Stimulated activated CD4-positive, alpha-beta T cell treated with anti-CD3 and anti-CD28 coated beads, Interleukin-12 subunit alpha, Interleukin-12 subunit beta, amount 100 ng/mL, for 48 hours (primary cell): ENCODE measurements at places on chromosomes 3 and 15.

- no peak for DNase-seq
Observed at GRCh38 chr3:43909149-43909548, 218.4 kb downstream of the ABHD5 start.

DNA sequence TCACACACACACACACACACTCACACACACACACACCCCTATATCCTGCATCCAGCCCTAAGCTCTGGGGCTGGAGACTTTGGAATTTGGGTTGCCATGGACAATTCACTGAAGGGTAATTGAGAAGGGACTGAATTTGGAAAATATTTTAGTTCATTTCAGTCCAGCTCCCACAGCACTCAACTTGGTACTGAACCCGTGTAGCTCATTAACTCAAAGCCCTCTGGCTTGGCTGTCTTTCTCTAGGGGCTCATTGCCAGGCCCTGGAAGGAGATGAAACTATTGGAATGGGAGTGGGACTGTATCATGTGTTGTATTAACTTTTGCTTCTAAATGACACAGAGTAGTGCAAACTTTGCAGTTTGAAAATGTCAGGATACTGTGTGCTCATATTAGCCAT is 157.3 kb downstream of the EPHB1 start:
- no peak for DNase-seq

DNA sequence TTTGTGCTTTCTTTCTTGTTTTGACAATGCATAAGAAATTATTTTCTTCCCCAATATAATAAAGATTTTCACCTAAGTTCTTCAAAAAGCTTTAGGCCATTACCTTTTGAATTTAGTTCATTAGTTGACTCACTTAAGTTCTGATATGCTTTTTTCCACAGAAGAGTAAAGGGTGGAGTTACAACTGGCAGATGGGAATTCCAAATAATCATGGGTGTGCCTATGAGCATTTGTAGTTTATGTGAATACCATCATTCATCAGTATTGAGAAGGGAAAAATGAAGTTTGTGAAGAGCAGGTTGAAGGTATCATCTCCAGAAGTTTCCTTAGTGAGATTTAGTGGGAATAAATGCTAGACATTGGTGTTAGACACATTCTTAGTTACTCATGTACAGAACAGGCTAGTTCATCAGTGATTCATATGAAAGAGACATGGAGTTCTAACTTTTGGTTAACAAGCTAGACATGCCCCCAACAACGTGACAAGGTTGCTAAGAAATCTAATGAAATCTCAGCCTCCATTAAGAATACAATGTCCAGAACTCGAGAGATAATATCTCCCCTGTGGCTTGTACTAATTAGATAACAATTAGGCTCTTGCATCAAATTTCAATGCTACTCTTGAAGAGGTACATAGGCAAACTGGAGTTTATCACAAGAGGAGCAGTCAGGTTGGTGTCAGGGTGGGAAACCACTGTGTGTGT is 16.9 kb upstream of the ALCAM start:
- no peak for DNase-seq

- no peak for DNase-seq
Observed at GRCh38 chr15:77546050-77546501, 86.6 kb downstream of the LINGO1 start.

DNA sequence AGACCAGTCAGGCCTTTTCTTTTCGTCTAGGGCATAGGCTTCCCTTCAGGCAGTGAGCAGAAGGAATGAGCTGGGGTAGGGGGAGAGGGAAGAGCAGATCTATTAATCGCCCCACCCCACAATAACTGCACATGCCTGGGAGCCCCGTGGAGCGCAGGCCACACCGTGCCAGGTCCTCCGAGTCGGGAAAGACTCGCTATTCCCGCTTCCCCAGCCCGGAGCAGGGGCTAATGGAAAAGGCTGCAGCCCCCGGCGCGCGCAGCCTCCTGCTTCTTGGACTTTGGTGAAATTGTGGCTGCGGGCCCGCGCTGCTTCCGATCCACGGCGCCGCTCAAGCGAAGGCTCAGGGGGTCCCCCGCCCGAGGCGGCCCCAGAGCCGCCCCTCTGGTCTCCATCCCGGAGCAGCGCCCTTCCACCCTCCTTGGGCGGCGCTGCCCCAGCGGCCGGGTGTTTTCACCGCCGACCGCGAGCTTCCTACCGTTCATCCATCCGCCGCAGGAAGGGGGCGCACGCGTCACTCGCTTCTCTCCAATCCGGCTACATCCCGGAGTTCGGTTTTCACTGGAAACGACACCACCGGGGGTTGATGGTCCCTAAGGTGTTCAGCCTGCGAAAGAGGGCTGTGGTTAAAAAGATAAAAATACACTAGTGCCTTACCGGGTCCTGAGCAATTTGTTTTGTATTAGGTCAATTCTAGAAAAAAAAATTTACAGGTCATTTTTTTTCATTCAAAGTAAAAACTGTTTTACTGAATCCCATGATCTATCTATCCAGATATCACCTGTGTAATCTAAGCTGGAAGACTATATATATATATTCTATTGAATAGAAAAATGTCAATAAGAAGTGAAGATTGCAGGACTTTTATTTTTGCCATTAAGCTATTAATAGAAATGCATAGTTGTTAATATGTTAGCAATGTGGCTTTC is 4.4 kb upstream of the SYNM start:
- peak; percentile 53 for DNase-seq
